ENCODE measurements at places on chromosomes 3 and 15. TPM values are rescaled to one million over a fixed set of nuclear protein-coding genes. Genes with fewer than 3 reads are reported as not detected.

GRCh38 chr3:179446501-179446900 lies 4.8 kb downstream of the GNB4 start:
- DNase-seq = no peak

GRCh38 chr15:99427210-99427609 lies 138.6 kb upstream of the MEF2A start:
- DNase-seq = no peak

- peak; percentile 15 for DNase-seq
Observed at GRCh38 chr3:42666577-42666998, 13.1 kb downstream of the ZBTB47 start.

GRCh38 chr3:114110439-114110838 lies 53.9 kb downstream of the QTRT2 start:
- no peak for DNase-seq

GRCh38 chr15:28961391-28961790 lies 75.6 kb downstream of the APBA2 start:
- no peak for DNase-seq

DNA sequence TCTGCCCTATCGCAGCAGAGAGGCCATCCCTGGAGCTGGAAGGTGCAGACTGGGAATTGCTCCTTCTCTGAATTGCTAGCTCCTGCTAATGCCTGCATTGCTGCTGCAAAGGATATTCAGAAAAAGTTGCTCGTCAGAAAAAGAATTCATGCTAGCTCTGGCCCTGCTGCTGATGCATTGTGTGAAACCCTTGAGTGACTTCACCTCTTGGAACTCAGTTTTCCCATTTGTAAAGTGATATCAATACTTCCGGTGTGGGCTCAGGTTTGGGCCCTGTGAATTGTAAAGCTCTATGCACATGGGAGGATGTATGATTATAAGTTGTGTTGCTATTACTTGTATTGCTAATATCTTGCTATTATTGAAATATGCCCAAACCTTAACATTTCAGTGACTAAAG lies 11.4 kb downstream of the SQOR start:
- no peak for DNase-seq

- DNase-seq = no peak
Observed at GRCh38 chr3:13348661-13349396, 71.3 kb downstream of the NUP210 start.

DNA sequence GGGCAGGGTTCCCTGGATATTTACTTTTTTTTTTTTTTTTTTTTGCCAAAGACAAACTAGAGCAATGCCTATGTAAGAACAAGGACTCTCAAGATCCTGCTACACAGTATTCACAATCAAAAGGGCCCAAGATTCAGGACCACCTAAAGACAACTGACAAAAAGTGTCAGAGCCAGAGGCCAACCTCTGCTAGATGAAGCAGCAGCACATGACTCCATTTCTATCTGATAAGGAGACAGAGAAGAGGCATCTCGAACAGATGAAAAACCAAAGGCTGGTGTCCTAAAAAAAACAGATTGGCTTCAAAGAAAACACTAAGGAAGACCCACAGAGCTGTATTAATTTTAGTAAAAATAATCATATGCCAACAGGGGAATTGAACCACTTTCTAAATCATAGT lies 20.0 kb downstream of the CMTM6 start:
- no peak for DNase-seq

- DNase-seq = no peak
Observed at GRCh38 chr3:127771746-127772145, 50.6 kb downstream of the MGLL start.

- DNase-seq = no peak
Observed at GRCh38 chr3:127817406-127817841, 4.9 kb downstream of the MGLL start.

The SHF gene
- 19.2 TPM for polyA plus RNA-seq

The NME9 gene
- 0.77 TPM for polyA plus RNA-seq

The MINAR1 gene
- 2.3 TPM for polyA plus RNA-seq

The INSYN1 gene
- 0.68 TPM for polyA plus RNA-seq

The OXTR gene
- 0.61 TPM for polyA plus RNA-seq
